ENCODE measurements at places on chromosomes 7 and 10.
A peak's percentile ranks its signal among the peaks of the same experiment; 100 is the strongest.

DNA sequence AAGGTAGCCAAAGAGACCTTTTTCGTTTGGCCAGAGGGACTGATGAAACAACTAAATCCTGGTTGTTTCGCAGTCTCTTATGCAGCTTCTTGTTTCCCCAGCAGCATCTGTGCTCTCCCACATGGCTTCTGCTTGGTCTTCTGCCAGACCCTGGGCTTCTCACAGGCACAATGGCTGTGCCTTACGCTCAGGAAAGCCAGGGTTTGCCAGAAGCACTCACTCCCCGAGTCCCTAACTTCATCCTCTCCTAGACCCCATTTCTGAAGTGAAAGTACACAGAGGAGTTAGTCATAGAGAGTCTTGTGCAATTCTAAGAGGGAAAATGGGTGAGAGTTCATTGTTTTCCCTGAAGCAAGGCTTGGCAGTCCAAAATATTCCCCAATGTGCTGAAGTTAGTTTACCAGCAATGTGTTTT is 121.7 kb downstream of the EVX1 start:
- DNase-seq = peak; percentile 34

DNA sequence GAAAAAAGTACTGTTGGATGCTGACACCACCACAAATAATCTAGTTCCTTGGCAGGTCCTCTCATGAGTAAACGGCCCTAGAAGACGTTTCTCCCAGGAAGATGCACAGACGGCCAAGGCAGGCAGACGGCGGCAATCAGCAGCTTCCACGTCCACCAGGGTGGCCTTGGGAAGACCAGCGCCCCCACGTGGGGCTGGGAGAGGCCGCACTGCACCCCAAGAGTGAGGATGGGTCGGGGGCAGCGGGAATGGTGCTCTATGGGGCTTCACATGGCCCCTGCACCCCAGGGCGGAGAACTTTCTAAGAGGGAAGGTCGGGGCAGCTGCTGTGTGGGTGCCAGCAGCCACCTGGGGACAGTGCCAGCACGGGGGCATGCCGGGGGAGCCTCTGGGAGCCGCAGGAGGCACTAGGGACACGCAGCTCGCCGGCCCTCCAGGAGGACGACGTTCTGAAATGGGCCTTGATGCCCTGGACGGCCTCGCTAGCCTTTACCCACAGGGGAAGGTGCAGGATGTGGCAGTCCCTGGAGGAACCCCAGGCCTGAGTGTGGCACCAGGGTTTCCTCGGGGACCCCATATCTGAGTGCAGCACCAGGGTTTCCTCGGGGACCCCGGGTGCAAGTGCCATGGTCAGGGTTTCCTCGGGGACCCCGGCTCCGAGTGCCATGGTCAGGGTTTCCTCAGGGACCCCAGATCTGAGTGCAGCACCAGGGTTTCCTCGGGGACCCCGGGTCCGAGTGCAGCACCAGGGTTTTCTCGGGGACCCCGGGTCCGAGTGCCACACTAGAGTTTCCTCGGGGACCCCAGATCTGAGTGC is 539.9 kb downstream of the DNAJB6 start:
- no peak for DNase-seq

DNA sequence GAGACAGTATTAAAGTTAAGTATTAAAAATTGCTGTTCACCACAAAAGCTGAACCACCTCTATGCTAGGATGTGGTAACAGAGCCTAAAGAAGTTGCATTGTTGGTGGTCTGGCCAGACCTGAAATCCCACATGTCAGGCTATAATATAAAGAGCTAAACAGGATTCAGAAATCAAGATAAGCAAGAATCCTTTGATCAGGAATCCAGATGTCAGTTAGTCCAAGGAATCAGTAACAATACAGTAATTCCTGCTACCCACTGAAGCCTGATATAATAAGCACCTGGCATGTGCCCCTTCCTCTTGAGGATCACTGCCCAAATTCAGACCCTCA is 48.9 kb downstream of the ZNF277 start:
- peak; percentile 8 for DNase-seq

- peak; percentile 56 for DNase-seq
These were observed 112.8 kb downstream of the BUB3 start for GRCh38 chr10:123266971-123267370.

GRCh38 chr7:16695621-16696237 is 49.7 kb downstream of the BZW2 start:
- DNase-seq = peak; percentile 70

GRCh38 chr7:1576521-1577253 is 6.9 kb upstream of the PSMG3 start:
- DNase-seq = no peak

GRCh38 chr10:5033061-5033778 is 29.6 kb upstream of the AKR1C2 start:
- peak; percentile 67 for DNase-seq

DNA sequence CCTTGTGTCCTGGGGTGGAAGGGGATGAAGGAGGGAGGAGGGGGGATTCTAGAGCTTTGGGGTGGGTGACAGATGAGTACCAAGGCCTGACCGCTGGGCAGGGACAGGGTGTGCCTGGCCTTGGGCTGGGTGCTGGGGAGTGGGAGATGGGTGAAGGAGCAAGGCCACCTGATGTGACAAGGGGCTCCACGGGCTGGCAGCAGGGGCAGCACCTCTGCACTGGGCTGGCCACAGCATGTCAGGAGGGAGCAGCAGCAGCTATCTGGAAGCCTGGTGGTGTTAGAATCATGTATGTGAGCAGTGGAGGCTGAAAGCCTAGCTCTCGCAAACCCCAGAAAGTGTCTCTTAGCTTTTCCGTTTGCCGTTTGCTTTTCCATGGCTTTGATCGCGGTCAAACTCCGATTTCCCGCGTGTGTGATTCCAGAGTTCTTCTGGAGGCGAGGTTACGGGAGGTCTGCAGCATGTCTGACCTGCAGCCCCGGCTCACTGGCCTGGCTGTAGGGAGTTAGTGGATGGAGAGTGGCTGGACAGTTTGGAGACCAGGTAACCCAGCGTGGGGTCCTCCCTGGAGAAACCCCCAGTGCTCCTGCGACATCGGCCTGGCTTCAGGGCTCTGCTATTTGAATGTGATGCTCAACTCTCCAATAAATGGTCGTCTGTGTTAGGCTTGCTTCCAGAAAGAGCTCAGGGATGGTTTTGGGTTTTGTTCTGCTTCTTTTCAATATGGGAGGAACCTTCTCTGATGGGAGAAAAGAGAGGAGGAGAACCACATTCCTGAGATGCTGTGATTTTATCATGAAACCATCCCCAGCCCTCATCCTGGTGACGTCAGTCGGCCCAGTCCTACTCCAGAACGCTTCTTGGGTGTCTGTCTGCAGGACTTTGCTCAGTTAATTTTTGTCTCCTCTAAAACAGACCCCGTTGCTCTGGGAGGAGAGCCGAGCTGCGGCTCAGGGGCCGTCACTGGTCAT is 105.5 kb downstream of the CUX1 start:
- DNase-seq = peak; percentile 43

GRCh38 chr7:119594956-119595355 is 678.0 kb upstream of the KCND2 start:
- DNase-seq = no peak

- no peak for DNase-seq
These were observed 373.5 kb downstream of the GRID1 start for GRCh38 chr10:85993140-85993539.

- DNase-seq = no peak
These were observed 22.4 kb downstream of the NACAD start for GRCh38 chr7:45066409-45066808.

DNA sequence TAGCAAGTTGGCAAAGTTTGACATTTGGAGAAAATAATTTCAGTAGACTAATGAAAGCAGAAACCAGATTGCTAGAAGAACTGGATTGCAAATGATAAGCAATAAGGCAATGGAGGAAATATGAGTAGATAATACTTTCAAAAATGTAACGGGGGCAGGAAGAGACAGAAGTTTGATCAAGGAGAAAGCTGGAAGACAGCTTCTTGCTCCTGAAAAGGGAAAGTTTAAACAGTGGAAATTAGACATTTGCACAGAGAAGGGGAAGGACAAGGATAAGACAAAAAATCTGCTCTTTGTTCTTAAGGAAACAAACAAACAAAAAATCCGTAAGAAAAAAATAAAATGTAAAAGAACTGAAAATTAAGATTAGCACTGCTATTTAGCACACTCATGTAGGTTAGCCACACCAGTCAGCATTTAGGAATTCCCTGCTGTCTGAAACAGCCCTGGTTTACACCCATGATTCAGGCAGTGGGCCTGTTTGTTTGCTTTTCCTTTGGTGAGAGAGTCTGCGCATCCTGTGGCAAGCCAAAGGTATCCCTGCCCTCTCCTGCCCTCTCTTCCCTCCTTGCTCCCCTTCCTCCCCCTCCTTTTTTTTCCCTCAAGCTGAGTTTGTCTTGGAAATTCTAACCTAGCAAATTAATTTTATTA is 104.3 kb upstream of the CAV2 start:
- peak; percentile 93 for DNase-seq

DNA sequence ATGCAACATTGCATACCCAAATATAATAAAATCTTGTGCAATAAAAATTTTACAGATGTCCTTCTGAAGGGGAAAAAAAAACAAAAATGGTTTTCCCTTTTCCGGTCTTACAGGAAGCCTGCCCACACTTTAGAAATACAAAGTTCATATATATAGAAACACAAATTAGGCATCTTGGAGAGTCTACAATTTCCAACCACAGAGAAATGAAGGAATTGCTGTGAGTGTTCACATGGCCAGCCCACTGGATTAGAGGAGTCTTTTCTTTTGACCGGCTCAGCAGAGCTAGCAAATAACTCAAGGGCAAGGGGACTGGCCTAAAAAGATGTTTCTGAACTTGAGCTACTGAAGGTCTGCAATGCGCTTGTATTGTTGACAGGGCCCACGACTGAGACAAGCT is 92.4 kb downstream of the GLI3 start:
- peak; percentile 90 for DNase-seq

DNA sequence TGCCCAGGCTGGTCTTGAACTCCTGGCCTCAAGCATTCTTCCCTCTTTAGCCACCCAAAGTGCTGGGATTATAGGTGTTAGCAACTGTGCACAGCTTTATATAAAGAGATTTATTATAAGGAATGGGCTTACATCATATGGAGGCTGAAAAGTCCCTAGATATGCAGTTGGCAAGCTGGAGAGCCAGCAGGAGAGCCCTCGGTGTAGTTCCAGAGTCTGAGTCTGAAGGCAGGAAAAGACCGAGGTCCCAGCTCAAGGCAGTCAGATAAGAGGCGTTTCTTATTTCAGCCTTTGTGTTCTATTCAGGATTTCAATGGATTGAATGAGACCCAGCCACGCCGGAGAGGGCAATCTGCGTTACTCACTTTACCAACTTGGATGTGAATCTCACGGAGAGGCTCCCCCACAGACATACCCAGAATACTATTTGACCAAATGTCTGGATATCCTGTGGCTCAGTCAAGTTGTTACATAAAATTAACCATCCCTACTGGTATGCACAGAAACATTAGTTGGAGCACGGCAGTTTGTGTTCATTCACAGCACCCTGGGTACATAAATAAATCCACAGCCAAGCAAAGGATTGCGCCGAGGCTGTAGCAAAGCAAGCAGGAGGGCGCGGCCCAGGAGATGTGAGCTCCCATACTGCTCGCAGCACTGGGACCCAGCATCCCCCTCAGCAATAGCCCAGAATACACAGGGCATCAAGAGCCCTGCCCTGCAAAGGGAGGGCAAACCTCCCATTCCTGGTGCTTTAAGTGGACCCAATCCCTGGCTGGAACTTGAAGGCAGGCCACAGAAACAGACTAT is 158.4 kb upstream of the ZNF32 start:
- DNase-seq = peak; percentile 12

DNA sequence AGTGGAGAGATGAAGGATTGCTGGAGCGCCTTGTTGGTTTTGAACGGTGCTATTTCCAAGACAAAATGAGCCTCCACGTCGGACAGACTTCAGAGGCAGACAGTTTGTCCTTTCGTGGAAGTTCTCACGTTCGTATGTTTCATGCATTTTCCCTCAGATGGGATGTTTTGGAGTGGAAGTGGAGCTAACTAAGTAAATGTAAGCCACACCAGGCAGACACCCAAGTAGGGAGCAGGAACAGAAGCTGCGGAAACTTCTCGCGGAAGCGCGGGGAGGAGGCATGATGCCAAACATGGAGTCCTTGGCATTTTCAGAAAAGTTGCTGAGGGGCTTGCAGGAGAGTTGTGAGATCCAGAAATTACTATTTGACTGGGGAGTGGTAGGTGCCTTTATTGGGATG is 145.6 kb upstream of the PRR15 start:
- DNase-seq = no peak
